RWPE2 (cell line): ENCODE measurements at places on chromosomes 11 and 22.

- DNase-seq: no peak
Observed at GRCh38 chr11:75813622-75814039, 1.4 kb upstream of the UVRAG start.

DNA sequence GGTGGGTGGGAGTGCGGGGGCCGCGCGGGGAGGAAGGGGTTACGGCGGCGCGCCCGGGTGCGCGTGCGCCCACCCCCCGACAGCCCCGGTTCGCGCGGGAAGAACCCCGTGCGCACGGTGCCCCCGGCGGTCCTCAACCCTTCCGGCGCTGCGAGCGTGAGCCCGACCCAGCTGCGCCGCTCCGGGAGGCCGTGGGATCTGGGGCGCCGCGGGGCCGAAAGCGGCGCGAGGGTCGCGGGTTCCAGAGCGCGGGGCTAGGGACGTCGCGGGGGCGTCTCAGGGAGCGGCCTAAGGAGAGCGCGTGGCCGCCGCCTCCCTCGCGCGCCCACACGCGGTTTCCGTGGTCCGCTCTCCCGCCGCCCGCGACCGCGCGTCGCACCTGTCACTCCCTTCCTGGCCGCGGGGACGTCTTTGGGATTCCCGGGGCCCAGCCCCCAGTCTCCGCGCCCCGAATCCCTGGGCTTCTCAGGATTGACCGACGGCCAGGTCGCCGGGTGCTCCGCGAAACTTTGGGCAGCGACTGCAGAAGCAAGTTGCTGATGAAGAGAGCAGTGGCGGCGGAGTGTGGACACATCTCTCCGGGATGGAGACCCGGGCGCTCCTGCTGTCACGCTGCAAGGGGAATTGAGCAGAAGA lies 582 bp downstream of the SREBF2 start:
- DNase-seq: no peak

- DNase-seq: no peak
Observed at GRCh38 chr11:43579171-43579918, 101.2 kb upstream of the HSD17B12 start.

DNA sequence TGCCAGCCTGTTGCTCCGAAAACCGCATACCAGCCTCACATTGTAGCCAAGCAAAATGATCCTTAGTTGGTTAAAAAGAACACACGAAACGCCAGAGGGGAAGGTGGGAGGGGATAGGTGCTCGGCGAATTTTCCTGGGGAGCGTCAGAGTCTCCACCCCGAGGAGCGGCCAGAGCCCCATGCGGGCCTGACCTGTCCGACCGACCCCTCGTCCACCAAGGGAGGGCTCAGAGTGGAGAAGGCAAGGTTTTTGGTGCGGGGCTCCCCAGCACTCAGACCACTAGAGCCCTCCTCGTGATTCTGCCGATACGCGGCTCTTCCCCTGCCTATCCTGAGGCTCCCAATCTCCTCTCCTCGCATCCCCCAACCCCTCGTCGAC lies 39.6 kb downstream of the DIXDC1 start:
- no peak for DNase-seq

DNA sequence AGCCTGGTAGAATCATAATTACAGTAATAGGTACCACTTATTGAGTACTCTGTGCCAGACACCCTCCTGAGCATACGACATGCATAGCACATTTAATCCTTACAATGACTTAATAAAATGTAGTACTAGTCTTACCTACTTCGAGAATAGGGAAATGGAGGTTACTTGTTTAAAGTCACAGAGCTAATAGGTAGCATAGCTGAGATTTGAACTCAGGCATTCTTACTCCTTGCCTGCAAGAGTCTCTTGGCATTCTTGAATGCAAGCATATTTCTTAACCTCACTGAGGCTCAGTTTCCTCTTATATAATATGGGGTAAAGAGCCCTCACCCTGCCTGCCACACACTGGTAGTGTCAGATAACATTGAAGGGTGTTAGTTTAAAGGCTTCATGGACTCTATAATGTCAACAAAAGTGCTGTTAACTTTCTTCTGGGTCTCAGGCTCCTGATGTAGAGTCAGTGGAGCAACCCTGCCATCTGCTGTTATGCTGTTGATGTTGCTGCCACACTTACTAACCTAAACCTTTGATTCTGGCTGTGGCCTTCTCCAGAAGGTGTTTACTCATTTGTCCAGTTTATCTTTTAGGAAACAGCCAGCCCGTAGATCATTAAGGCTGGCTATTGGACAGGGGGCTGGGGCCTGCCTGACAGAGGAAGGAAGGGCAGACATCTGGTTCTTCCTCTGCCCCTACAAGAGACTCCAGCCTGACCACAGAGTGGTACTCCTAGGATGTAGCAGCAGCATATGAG lies 18.9 kb downstream of the LIMK2 start:
- DNase-seq: no peak

DNA sequence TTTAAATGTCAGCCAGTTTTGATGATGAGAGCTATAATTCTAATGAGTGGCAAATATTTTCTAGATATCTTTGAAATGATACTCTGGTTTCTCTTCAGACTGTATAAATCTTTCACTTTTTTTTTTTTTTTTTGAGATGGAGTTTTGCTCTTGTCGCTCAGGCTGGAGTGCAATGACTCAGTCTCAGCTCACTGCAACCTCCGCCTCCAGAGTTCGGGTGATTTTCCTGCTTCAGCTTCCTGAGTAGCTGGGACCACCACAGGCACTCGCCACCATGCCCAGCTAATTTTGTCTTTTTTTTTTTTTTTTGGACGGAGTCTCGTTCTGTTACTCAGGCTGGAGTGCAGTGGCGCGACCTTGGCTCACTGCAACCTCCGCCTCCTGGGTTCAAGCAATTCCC lies 113.6 kb downstream of the TEAD1 start:
- DNase-seq: no peak
